OCI-M1 (cell line): ENCODE measurements at places on chromosomes 11 and 22.

DNA sequence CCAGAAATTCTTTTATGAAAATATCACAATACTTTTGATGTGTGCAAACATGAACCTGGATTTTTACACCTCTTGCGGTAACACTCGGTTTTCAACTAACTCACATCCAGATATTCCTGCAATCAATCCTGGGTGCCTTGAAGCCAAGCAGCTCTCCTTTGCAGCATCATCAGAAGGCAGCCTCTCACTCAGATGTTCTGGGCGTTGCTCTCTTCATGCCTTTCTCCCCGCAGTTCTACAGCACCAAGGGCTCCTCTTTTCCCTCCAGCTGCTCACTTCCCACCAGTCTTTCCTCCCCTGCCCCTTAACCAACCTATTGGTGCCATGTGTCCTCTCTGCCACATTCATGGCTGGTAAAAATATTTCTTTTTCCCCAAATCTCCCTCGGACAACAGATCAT lies 2.9 kb downstream of the FAM181B start:
- DNase-seq: no peak

DNA sequence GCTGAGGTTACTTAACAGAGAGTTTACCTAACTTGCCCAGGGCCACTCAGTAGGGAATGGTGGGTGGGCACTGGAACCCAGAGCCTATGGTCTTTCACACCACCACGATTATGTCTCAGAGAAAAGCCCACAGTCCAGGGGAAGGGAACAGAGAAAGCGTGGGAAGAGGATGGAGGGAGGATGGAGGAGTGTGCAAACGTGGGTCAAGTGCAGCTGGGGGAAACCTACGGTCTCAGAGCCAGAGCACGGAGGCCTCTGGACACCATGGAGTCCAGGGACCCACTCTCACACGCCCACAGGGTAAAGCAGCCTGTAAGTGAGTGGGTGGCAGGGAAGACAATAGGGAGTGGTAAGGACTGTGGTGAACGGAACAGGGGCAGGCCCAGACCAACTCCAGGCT lies 47.3 kb upstream of the SLC35C1 start:
- DNase-seq: no peak

DNA sequence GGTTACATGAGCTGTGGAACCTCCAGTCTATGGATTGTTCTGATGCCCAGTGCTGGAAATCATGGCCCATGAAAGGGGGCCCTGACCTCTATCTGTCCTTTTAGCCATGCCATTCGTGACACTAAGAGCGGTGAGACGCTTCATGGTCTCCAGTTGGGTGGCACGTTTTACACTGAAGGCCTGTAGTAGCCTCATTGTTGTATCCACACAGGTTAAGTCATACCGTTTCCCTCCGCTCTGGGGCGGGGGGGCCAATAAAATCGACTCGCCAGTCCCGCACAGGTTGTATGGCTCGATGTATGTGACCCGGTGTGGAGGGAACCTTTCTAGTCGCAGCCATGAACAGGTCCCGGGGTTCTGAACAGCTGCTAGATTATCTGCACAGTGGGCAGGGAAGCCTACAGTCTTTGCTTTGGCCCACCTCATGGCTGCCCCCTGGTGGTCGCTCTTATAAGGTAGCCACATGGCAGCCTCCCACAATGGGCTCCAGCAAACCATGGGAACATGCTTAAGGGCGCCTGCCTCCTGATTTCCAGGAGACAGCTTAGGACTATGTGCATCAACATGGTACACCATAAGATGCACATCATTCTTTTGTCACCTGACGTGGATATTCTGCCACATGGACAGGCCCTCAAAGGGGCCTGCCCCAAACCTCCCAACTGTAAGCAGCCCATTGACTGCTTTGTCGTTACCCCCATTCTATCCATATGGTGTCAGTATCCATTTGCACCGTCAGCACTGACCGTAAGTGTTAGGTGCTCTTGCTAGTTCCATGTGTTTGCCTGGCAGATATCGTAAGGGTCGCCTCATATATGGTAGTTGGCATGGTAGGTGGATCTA lies 19.7 kb upstream of the APOL3 start:
- peak; percentile 84 for DNase-seq

DNA sequence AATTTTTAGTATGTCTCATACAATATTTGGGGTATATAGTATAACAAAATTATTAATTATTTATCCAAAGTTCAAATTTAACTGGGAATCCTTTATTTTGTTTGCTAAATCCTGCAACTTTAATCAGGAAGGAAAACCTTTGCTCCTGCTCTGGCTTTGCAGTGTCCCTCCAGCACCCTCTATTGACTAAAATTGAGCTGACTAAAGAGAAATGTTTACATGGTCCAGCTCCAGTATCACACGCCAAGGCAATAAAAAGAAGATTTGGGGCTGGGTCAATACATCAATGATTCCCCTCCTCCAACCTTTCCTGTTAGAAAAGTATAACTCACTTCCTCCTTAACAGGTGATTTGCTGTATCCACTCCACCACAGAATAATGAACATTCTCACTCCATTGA lies 153.0 kb upstream of the LRRC4C start:
- peak; percentile 7 for DNase-seq

GRCh38 chr11:120044011-120044675 lies 93.8 kb downstream of the TRIM29 start:
- no peak for DNase-seq

GRCh38 chr11:122796128-122796717 lies 42.1 kb upstream of the CRTAM start:
- DNase-seq: peak; percentile 60

DNA sequence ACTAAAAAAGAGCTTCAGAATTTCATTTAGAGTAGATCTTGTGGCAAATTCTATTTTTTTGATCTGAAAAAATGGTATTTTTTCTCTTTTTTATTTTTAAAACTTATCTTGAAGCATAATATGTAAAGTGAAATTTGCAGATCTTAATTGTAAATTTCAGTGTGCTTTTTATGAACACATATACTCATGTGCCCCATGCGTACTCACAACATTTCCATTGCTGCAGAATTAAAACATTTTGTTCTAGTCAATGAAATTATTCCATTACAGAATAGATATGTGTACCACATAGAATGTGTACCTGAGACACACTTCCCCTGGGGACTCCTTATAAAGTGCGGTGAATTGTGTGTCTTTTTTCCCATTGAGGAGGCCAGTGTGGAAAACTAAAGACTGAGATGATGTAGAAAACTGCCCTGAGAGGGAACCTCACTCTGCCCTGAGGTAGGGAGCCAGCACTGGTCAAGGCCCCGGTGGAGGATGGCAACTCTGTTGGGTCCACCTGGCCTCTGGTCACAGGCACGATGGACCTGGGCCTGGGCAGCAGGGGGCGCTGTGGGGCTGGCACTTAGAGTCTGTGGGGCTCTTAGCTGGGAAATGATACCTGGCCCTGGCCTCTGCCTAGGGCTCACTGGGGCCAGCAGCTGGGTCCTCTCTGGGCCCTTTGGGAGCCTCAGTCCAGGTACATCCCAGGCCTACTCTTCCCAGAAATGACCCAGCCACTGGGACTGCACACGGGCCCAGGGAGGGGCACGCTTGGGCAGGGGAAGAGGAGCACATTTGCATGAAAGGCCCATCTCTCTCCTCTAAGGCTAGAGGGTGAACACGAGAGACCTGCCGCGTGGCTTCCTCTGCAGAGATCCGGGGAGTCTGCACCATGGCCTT lies 77.9 kb upstream of the TOP3B start:
- DNase-seq: peak; percentile 90

DNA sequence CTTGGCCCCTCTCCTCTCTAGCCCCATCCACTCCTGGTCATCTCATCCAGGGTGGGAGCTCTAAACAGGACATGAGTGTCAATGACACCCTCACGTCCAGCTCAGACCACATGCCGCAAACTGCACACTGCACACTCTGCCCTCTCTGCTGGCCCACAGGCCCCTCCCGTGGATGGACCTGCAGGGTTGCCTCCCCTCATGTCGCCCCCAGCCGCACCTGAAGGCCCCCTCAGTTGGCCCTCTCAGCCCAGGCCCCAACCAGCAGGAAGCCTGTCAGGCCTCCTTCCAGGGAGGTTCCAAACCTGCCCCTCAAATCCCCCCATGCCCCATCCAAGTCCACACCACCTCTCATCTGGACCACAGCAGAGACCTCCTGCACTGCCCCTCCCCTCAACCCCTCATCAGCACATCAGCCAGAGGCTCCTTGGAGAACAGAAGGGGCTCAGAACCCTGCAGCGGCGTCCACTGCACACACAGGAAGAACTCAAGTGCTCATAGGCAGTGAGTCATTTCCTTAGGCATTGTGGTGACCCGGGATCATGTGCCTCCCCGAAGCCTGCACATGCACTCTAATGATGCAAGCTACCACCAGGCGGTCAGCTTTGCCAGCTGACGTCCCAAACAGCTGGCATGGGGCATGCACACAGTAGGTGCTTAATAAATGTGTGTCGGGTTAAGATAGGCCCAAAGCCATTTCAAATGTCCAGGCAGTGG lies 12.9 kb upstream of the CDKN1C start:
- DNase-seq: peak; percentile 31

DNA sequence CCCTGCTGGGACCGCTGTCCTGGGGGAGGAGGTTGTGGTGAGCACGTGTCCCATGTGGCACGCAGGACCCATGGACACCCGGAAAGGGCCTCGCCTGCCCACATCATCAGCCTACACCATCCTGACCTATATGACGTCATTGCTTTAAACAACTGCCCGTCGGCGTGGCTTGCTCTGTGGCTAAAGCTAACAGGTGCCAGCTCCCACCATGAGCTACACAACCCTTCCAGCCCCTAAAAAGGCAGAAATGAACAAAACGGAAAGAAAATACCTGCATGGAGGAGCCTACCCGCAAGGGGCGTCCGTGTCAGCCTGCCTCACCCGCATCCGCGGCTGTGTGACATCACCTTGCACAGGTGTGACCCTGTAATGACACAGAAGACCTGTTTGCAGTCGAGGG lies 481.8 kb downstream of the BRD1 start:
- DNase-seq: no peak

DNA sequence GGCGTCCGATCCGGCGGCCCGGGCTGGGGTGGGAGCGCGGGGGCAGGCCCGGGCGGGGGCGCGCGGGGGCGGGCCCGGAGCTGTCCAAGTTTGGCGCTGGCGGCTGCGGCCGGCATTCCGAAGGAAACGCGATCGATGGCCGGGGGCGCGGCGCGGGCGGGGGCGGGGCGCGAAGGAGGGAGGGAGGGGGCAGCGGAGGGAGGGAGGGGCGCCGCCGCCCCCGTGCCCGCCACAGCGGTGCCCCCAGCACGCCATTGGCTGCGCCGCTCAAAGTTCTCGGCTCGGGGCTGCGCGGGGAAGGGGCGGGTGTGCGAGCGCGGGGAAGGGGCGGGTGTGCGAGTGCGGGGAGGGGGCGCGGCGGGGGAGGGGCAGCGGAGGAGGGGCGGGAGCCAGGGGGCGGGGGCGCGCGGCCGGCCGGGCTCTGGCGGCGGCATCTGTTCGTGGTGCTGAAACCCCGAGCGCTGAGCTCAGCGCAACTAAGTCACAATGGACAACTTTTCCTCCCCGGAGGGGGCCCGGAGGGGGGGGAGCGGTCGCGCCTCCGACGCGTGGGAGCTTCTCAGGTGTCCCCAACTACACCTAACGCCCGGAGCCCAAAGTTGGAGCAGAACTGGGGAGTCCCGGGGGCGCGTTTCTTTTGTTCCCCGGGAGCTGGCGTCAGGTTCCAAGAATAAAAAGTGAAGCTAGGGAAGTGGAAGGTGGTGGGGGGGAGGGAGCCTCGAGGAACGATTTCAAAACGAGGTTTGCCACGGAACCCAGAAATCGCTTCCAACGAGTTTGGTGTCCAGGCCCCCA lies 2.2 kb downstream of the PHF21B start:
- DNase-seq: no peak

DNA sequence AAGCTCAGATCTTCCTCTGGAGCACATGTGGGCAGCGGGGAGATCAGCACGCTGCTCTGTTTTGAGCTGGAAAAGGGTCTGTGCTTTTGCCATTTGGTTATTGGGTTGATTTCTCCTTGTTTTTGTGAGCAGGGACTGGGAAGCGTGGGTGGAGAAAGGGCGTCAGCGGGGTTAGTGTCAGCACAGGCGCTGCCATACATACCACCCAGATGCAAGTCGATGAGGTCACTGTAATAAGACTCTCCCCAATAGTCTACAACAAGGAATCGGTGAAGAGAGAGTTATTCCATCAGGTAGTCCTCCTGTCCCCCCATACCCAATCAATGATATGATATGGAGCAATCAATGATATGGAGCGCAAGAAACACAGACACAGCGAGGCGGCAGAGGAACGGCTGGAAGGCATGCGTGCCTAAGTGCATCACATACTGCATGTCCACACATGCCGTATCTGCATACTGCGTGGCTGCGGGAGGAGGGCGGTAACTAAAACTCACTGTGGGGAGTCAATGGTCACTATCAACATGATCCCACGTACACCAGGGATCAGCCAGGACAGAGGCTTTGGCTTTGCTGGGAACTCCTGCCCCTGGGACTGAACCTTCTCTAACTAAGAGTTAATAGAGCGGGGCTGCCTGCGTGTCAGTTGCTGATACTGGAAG lies 29.5 kb upstream of the BID start:
- no peak for DNase-seq

DNA sequence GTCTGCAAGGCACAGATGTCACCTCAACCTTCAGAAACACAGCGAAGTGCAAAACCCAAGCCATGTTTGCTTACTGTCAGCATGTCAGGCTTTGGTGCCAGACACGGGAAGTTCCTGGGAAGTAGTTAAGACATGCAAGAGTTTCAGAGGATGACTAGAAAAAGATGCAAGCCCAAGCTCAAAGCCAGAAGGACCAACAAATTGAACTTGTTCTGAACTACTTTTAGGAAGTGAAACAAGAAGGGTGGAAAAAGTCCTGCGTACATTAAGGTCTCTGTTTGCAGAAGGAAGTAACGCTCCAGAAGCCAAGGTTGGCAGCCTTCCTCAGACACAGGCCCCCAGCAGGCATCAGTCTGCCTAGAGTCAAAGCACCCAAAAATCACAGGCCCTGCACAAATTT lies 2.6 kb downstream of the AP1B1 start:
- no peak for DNase-seq

GRCh38 chr11:48170241-48171233 lies 46.1 kb upstream of the OR4B1 start:
- no peak for DNase-seq

- peak; percentile 67 for DNase-seq
Observed at GRCh38 chr11:99015634-99016454, 4.9 kb upstream of the CNTN5 start.

- peak; percentile 56 for DNase-seq
Observed at GRCh38 chr11:118912742-118913410, 12.8 kb downstream of the BCL9L start.

- no peak for DNase-seq
Observed at GRCh38 chr11:102776454-102776853, 4.0 kb downstream of the MMP10 start.

DNA sequence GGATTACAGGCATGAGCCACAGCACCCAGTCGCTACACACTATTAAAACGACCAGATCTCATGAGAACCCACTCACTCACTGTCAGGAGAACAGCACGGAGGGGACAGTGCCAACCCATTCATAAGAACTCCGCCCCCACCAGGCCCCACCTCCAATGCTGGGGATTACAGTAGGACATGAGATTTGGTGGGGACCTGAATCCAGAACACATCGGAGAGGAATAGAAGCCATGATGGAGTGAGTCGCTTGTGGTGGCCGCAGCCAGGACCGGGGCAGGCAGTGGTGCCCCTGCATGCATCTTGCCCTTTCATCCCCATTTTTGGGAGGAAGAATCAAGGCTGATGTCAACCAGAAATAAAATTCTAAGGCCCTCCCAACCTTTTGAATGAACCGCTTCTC lies 8.7 kb downstream of the NADSYN1 start:
- no peak for DNase-seq

GRCh38 chr11:86669424-86669823 lies 3.0 kb downstream of the ME3 start:
- no peak for DNase-seq

GRCh38 chr11:77193911-77194830 lies 66.1 kb downstream of the MYO7A start:
- no peak for DNase-seq

- DNase-seq: no peak
Observed at GRCh38 chr22:23903328-23903971, 9.3 kb downstream of the MIF start.
